ENCODE measurements at places on chromosomes 1 and 21.

- DNase-seq = no peak
These were observed 296.2 kb downstream of the VAV3 start for GRCh38 chr1:107668762-107669161.

GRCh38 chr1:204607910-204608309 is 77.6 kb downstream of the LRRN2 start:
- no peak for DNase-seq

DNA sequence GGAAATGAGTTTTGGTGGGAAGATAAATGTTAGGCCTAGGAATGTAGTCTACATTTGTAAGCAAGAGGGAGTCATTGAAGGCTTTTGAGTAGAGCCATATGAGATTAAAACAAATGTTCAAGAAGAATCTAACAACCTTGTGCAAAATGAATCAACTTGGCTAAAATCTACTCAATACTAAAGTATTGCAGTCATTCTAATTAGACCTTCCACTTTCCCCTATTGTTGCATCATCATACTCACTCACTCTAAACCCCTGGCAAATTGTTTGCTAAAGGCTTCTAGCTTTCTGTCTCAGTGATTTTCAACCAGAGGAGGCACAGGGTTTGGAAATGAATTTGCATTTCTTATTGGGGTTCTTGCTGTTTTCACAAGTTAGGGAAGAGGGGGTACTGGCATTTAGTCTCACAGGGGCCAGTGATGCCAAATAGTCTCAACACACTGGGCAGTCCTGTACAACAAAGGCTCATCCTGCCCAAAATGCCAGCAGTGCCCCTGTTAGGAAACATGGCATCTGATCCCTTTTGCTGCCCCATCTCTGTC is 85.3 kb downstream of the SEC16B start:
- no peak for DNase-seq

GRCh38 chr1:68820151-68820550 is 323.3 kb upstream of the DEPDC1 start:
- no peak for DNase-seq

GRCh38 chr1:8075511-8076051 is 49.5 kb upstream of the ERRFI1 start:
- no peak for DNase-seq

GRCh38 chr1:244097523-244098405 is 46.7 kb downstream of the ZBTB18 start:
- no peak for DNase-seq

GRCh38 chr1:75264112-75264511 is 129.9 kb downstream of the LHX8 start:
- DNase-seq = no peak

- no peak for DNase-seq
These were observed 154.8 kb upstream of the RGS18 start for GRCh38 chr1:192003295-192004077.

GRCh38 chr1:86084998-86085397 is 71.6 kb downstream of the COL24A1 start:
- DNase-seq = no peak

DNA sequence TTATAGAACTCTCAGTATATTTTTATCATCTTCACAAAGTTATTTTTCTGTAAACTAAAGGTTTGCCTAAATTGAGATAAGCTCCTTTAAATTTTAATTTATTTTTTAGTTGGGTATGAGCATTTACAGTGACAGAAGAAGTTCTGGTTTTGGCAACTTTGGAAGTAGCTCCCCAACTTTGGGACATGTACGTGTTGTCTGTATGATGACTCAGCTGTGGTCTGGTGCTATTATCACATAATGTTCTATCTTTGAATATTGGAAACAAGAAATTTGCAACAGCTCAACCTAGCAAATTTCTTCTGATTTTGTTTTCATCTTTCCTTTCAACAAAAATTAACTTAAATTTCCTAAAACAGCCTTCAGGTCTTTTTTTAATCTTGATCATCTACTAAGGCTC is 46.6 kb upstream of the C1orf105 start:
- DNase-seq = no peak

- DNase-seq = no peak
These were observed 44.1 kb upstream of the RGS21 start for GRCh38 chr1:192272732-192273131.

DNA sequence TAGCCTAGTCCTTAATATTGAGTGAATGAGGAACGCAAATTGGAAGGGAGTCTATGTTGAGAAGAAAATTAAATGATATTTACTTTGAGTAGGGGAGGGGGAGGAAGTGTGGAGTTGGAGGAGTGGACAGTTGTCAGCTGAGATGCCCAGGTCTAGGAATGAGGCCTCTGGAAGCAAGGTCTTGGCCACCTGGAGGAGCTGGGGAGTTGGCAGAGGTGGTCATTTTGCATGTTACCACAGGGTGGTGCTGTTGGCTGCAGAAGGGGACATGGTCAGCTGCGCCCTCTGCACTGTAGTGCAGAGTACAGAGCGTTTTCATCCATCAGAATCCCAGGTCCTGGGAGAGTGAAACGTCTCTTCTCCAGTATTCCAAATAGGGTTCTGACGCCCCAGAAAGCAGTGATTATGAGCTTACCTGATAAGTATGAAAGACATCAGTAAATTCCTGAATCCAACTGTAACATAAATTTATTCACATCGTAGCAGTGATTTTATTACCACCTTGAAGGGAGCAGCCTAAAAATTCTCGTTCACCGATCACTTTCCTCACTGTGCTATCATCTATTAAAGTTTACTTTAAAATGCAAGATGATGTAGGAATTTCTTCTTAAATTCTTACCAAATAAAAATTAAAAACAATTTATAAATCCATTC is 13.8 kb downstream of the PARK7 start:
- DNase-seq = peak; percentile 60

GRCh38 chr1:231926340-231926739 is 299.8 kb downstream of the DISC1 start:
- no peak for DNase-seq

GRCh38 chr1:14761291-14762153 is 163.0 kb downstream of the KAZN start:
- DNase-seq = no peak

- no peak for DNase-seq
These were observed 88.2 kb upstream of the AKT3 start for GRCh38 chr1:243938208-243938607.

- DNase-seq = peak; percentile 81
These were observed 6.0 kb upstream of the SF3A3 start for GRCh38 chr1:37995751-37996345.

- DNase-seq = no peak
These were observed 108.7 kb upstream of the NFIA start for GRCh38 chr1:60973668-60974067.

DNA sequence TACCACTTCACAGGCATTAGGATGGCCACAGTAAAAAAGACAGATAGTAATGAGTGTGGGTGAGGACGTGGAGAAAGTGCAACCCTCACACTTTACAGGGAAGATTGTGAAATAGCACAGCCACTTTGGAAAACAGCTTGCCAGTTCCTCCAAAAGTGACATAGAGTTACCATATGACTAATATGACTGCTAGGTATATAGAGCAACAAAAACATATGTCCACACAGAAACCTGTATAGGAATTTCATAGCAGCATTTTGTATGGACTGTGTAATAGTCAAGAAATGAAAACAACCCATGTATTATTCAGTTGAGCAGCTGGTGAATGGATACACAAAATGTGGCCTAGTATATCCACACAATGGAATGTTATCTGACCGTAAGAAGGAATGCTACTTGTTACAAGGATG is 30.4 kb upstream of the LBR start:
- DNase-seq = no peak

- no peak for DNase-seq
These were observed 1262.1 kb downstream of the NCAM2 start for GRCh38 chr21:22260274-22260673.

DNA sequence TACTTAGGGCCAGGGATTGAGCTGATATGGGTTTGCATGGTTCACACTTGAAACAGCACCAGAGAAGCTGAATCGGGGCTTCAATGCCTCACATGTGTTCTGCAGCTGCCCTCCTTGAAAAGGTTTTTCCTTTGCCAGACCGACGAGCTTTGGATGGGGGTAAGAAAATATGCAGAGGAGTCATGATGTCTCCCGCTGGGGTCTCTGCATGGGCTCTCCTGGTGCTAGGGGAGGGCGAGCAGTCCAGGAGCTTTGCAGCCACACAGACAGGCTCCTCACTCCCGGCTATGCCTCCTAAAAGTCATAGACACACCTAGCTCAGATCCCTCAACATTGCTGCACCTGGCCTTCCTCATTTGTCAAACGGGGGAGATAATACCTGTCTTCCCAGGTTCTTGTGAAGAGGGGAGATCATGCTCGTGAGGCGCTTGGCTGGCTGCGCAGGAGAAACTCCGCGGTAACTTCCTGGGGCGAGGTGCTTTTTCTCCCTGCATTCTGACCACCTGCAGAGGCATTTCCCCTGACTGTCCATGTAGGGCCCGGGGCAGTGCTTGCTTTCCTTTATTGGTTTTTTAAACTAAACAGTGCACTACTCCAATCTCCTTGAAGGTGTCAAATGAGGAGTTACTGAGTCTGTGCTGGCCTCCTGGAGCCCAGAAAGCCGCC is 112.4 kb downstream of the PLXNA2 start:
- DNase-seq = no peak

- no peak for DNase-seq
These were observed 308.1 kb downstream of the CTH start for GRCh38 chr1:70719154-70719553.

DNA sequence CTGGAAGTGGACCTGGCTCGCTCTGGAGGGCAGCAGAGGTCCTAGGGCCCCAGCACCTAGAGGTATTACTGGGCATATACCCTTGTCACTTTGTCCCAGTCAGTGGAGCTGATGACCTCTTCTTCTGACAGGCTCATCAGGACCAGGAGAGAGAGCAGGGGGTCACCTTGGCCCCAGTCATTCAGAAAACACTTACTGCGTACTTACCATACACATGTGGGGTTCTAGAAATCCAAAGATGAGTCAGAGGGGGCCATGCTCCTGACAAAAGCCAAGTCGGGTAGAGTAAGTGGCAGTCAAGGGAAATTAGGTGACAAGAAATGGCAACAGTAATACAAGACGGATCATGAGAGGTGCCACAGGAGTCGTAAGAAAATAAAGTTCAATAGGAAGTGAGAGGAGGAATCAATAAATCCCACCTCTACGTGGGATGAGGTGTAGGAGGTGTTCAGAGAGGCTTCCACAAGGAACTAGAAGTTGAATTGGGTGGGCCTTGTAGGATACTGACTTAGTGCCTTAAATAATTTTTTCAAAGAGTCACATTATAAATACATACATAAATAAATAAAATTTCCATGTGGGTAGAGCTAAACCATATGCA is 6.8 kb downstream of the KCNC4 start:
- no peak for DNase-seq

DNA sequence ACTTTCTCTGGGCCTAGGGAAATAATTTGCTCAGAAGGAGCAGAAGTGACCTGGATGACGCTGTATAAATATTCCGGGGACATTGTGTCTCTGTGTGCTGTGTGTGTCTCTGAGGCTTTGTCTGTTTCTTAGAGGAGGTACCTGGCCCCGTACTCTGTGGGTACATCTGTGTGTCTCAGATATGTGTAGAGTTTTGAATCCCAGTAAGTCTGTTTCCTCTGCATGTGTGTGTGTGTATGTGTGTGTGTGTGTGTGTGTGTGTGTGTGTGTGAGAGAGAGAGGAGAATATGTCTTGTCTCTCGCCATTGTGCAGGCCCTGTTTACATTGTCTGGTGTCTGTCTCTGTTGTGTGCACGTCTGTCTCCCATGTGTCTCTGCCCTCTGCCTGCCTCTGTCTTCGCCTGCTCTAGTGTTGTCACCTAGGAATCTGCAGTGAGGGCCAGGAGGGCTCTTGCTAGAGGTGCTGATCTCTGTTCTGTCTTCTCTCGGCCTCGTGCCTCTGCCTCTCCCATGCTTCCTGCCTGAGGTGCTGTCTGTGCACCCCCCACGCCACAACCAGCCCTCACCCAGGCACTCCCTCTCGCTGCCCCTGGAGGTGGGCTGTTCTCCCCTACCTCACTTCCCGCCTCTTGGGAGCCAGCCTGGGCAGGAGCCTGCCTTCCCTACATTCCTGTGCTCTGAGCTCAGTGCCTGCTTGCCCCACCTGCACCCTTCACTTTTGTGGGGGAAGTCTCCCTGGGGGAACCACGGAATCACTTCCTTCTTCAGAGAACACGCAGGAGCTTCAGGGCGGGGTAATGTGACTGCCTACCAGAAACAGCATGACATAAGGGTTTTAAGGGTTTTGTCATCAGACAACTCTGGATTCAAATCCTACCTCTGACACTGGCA is 5.9 kb downstream of the MAP7D1 start:
- no peak for DNase-seq

GRCh38 chr21:16522548-16522947 is 792.8 kb downstream of the USP25 start:
- DNase-seq = no peak

DNA sequence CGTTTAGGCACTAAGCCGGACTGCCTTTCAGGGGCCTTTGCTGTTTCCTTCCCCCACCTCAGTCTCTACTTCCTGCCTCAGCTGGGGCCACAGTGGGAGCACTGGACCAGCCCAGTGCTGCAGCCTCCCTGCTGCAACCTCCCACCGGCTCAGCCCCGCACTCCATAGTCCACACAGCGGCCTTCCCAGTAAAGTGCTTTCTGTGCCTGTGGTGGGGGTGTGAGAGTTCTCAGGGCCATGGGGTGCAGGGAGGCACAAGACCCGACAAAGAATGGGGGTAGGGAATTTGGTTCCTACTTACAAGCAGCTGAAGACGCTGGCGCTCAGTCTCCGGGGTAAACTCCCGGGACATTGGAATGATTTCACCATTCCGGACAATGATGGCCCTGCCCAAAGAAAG is 3.5 kb downstream of the PPM1J start:
- no peak for DNase-seq

- no peak for DNase-seq
These were observed 31.0 kb downstream of the LRRC3 start for GRCh38 chr21:44486302-44486701.

DNA sequence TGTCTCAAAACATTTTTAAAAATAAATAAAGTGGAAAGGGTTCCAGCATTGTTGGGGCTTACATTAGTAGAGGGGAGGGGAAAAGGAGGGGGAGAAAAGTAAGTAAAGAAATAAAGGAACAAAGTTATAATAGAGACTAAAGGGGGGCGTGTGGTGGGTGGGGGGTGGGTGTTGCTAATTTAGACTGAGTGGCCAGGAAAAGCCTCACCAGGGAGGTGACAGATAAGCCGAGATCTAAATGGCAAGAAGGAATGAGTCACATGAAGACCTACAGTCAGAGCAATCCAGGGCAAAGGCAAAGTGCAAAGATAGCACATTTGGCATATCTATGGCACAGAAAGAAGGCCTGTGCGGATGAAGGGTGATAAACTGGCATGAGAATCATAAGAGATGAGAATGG is 7.5 kb downstream of the MPL start:
- no peak for DNase-seq

DNA sequence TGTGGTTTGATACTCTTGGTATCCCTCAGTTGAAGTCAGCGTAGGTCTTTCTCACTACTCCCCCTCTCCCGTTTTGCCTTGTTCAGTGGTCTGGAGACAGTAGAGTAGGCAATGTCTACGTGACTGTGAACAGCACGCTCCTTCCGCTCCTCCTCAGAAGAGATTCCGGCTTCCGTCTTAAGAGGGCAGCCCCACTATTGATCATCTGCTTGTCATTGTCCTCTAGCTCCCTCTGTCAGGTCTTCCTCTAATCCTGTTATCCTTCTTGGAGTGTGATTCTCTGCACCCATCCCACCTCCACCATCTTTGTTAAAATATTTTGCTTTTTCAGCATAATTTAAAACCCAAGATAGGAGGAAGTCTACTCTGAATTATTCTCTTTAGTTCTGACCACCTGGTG is 129.9 kb upstream of the KCNK2 start:
- DNase-seq = no peak

Data from NCI-H1105 (cell line).